ENCODE measurements at places on chromosomes 2 and 18. TPM values are rescaled to one million over a fixed set of nuclear protein-coding genes. Genes with fewer than 3 reads are reported as not detected.
A peak's percentile ranks its signal among the peaks of the same experiment; 100 is the strongest.

- H3K4me3 ChIP-seq: no peak overlapping the region
- H3K4me1 ChIP-seq: peaks cover 39% of the 10 kb centered on the region
- no peak overlapping the region for H3K27ac ChIP-seq
- DNase-seq: no peak
- H3K36me3 ChIP-seq: no peaks in the 10 kb centered on the region
- H3K27me3 ChIP-seq: no peaks in the 10 kb centered on the region
These were observed 160.7 kb downstream of the LDLRAD4 start for GRCh38 chr18:13379062-13379865.

GRCh38 chr2:201208563-201209252, 25.8 kb downstream of the CASP10 start:
- H3K36me3 ChIP-seq: no peaks in the 10 kb centered on the region
- H3K27ac ChIP-seq: no peak overlapping the region
- H3K27me3 ChIP-seq: no peaks in the 10 kb centered on the region
- no peak overlapping the region for H3K4me3 ChIP-seq
- DNase-seq: no peak
- H3K4me1 ChIP-seq: no peaks in the 10 kb centered on the region

GRCh38 chr2:11146076-11146475, 9.2 kb upstream of the SLC66A3 start:
- H3K4me3 ChIP-seq: no peak overlapping the region
- peaks cover 21% of the 10 kb centered on the region for H3K27me3 ChIP-seq
- DNase-seq: no peak
- H3K27ac ChIP-seq: no peak overlapping the region
- H3K36me3 ChIP-seq: no peaks in the 10 kb centered on the region

DNA sequence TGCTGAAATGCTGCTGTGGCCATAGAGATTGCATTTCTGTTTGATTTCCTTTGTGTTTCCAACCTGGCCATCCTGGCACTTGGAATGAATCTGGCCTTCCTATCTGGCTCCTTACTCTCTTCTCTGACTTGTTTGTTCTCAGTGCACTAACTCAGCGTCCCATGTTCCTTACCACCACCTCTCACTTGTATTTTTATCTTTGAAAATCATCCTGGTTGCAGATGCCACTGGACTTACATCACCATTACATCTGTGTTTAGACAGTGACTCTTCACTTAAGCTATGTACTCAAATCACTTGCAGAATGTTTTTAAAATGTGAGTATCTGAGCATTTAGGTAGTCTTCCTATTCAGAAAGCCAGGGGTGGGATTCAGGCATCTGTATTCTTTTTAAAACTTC, 239.5 kb downstream of the WDR7 start:
- DNase-seq: no peak
- H3K36me3 ChIP-seq: peaks cover 2% of the 10 kb centered on the region
- H3K4me3 ChIP-seq: no peak overlapping the region
- H3K27me3 ChIP-seq: no peaks in the 10 kb centered on the region
- H3K27ac ChIP-seq: no peak overlapping the region

Gene VAMP8
- 1.1 TPM for total RNA-seq

- peaks cover 18% of the 10 kb centered on the region for H3K4me1 ChIP-seq
- DNase-seq: no peak
- H3K27ac ChIP-seq: no peak overlapping the region
- no peaks in the 10 kb centered on the region for H3K27me3 ChIP-seq
These were observed 82.4 kb upstream of the PHLPP1 start for GRCh38 chr18:62632788-62633455.

- no peak overlapping the region for H3K4me3 ChIP-seq
- no peak for DNase-seq
- H3K36me3 ChIP-seq: peaks cover 6% of the 10 kb centered on the region
These were observed 23.2 kb upstream of the RNF103 start for GRCh38 chr2:86646865-86647264.

DNA sequence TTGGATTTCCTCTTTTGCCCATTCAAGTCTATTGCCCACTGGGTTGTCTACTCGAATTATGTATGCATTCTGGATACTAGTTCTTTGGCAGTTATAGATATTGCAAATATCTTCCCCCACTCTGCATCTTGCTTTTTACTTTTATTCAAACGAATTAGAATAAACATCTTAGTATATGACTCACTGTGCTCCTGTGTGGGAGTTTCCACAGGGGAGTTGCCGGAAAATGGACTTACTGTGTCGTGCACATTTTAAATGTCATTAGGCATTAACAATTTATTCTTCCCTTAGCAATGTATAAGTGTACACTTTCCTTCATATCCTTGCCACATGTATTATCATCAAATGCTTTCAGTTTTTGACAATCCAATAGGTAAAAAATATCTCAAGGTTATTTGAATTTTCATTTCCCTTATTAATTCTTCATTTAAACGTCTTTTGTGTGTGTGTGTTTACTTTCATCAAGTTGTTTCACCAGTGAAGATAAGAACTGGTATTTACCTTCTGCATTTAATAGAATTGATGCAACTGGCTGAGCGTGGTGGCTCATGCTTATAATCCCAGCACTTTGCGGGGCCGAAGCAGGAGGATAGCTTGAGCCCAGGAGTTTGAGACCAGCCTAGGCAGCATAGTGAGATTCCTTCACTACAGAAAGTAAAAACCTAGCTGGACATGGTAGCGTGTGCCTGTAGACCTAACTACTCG, 4.6 kb upstream of the UGT1A5 start:
- no peak overlapping the region for H3K27ac ChIP-seq
- no peak overlapping the region for H3K4me3 ChIP-seq
- H3K36me3 ChIP-seq: peaks cover 3% of the 10 kb centered on the region
- no peaks in the 10 kb centered on the region for H3K4me1 ChIP-seq

GRCh38 chr2:190697421-190697820, 48.5 kb downstream of the NAB1 start:
- no peaks in the 10 kb centered on the region for H3K27me3 ChIP-seq
- H3K4me3 ChIP-seq: no peak overlapping the region
- H3K36me3 ChIP-seq: peaks cover 4% of the 10 kb centered on the region
- H3K4me1 ChIP-seq: peaks cover 12% of the 10 kb centered on the region

DNA sequence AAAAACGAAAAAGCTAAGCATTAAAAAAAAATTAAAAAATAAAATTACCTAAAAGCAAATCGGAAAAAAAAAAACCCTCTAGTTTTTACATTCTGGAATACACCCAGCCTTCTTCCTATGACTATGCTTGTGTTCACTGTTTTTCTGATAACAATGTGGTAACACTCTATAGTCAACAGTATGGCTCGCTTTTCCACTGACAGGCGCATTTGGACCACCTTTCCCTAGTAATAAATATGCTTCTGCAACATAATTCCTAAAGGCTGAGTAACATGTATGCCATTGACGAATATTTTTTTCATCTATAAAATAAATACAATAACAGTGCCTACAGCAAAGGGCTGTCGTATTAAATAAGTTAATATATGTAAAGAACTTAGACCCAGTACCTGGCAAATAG, 27.9 kb downstream of the NOL10 start:
- H3K36me3 ChIP-seq: no peaks in the 10 kb centered on the region
- no peaks in the 10 kb centered on the region for H3K27me3 ChIP-seq
- no peak for DNase-seq
- no peak overlapping the region for H3K4me3 ChIP-seq
- no peaks in the 10 kb centered on the region for H3K4me1 ChIP-seq
- H3K27ac ChIP-seq: no peak overlapping the region

Gene IFIH1
- total RNA-seq: 0.27 TPM

DNA sequence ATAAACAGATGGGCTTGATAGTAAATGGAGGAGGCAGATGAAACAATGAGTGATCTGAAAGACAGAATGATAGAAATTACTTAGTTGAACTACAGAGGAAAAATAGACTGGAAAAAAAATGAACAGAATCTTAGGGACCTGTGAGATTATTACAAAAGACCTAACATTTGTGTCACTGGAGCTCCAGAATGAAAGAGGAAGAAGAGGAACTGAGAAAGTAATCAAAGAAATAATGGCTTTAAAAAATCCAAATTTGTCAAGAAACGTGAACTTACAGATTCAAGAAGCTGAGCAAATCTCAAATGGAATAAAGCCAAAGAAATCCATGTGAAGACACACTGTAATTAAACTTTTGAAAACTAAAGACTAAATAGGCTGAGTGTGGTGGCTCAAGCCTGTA, 28.3 kb downstream of the EVA1A start:
- no peaks in the 10 kb centered on the region for H3K4me1 ChIP-seq
- DNase-seq: no peak
- H3K27me3 ChIP-seq: no peaks in the 10 kb centered on the region
- no peak overlapping the region for H3K4me3 ChIP-seq

DNA sequence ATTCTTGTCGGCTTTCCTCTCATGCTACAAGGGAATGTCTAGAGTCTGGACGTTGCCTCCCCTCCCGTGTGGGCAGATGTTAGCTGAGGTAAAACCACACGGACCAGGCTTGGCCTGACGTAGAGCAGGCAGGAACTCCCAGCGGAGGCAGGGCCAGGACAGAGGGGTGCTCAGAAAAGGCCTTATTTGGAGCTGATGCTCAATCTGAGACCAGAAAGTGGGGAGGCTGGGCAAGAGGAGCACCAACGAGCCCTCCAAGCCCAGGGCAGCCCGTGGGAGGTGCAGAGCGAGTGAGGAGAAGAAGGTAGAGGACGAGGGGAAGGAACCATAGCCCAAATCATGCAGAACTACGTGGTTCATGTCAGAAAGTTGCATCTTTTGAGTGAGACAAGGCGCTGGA, 9.0 kb downstream of the TEX51 start:
- no peaks in the 10 kb centered on the region for H3K27me3 ChIP-seq
- H3K4me1 ChIP-seq: no peaks in the 10 kb centered on the region
- peaks cover 2% of the 10 kb centered on the region for H3K36me3 ChIP-seq
- no peak overlapping the region for H3K27ac ChIP-seq
- no peak for DNase-seq
- H3K4me3 ChIP-seq: no peak overlapping the region

GRCh38 chr2:38203446-38203810, 127.5 kb upstream of the CYP1B1 start:
- peaks cover 3% of the 10 kb centered on the region for H3K27me3 ChIP-seq
- no peak overlapping the region for H3K27ac ChIP-seq
- no peak overlapping the region for H3K4me3 ChIP-seq
- H3K36me3 ChIP-seq: no peaks in the 10 kb centered on the region
- DNase-seq: no peak
- H3K4me1 ChIP-seq: peaks cover 4% of the 10 kb centered on the region

DNA sequence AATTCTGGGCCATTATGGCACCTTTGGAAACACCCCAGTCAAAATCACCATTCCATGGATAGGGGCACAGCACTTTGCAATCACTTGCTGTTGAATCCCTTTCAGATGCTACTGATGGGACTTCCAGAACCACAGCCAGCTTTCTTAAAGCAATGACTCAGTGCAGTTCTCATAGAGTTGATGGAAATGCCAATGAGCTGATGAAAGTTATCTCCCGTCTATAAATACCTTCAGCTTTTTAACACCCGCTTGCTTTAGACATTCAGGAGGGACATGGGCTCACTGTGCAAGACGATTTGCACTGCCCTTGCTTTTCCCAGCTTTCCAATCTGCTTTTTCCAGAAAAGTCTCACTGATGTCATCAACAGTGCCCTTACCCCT, 66.7 kb upstream of the RPL31 start:
- no peak for DNase-seq
- no peak overlapping the region for H3K27ac ChIP-seq
- H3K27me3 ChIP-seq: no peaks in the 10 kb centered on the region
- no peak overlapping the region for H3K4me3 ChIP-seq
- no peaks in the 10 kb centered on the region for H3K36me3 ChIP-seq
- H3K4me1 ChIP-seq: peaks cover 6% of the 10 kb centered on the region

DNA sequence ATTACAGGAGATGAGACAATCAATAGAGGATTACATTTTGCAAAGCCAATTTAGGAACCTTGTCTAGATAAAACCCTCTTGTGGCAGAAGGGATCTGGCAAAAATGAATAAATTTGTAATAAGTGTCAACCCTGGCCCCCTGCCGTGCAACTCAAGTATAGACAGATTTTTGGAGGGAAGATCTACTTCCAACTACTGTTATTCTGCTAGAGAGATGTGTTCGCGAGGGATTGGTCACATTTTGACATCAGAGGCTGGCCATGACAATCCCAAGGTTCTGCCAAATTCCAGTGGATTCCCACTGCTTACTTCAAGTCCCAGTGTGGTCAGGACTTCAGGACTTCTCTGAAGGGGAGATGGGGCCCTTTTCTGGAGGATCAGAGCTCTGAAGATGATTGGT, 192.6 kb downstream of the SH3RF3 start:
- no peak overlapping the region for H3K27ac ChIP-seq
- H3K27me3 ChIP-seq: no peaks in the 10 kb centered on the region
- H3K4me3 ChIP-seq: no peak overlapping the region
- H3K36me3 ChIP-seq: no peaks in the 10 kb centered on the region
- DNase-seq: no peak
- peaks cover 24% of the 10 kb centered on the region for H3K4me1 ChIP-seq

- no peaks in the 10 kb centered on the region for H3K27me3 ChIP-seq
- peaks cover 6% of the 10 kb centered on the region for H3K4me1 ChIP-seq
- H3K27ac ChIP-seq: no peak overlapping the region
- H3K4me3 ChIP-seq: no peak overlapping the region
These were observed 233.9 kb upstream of the FOSL2 start for GRCh38 chr2:28158791-28159190.

Gene SERPINB11
- not detected for total RNA-seq

GRCh38 chr2:151640087-151640486, 94.2 kb downstream of the NEB start:
- no peaks in the 10 kb centered on the region for H3K4me1 ChIP-seq
- no peak overlapping the region for H3K27ac ChIP-seq
- H3K36me3 ChIP-seq: no peaks in the 10 kb centered on the region
- H3K27me3 ChIP-seq: no peaks in the 10 kb centered on the region
- no peak for DNase-seq

GRCh38 chr2:124315221-124315880, 290.3 kb downstream of the CNTNAP5 start:
- DNase-seq: no peak
- H3K27me3 ChIP-seq: no peaks in the 10 kb centered on the region
- H3K4me1 ChIP-seq: no peaks in the 10 kb centered on the region
- no peak overlapping the region for H3K27ac ChIP-seq
- no peak overlapping the region for H3K4me3 ChIP-seq

GRCh38 chr2:85847051-85847588, 41.7 kb downstream of the ST3GAL5 start:
- H3K4me3 ChIP-seq: no peak overlapping the region
- H3K27me3 ChIP-seq: no peaks in the 10 kb centered on the region
- H3K27ac ChIP-seq: no peak overlapping the region
- no peaks in the 10 kb centered on the region for H3K4me1 ChIP-seq

GRCh38 chr2:61969376-61969775, 63.9 kb downstream of the COMMD1 start:
- DNase-seq: no peak
- H3K36me3 ChIP-seq: no peaks in the 10 kb centered on the region
- H3K4me1 ChIP-seq: peaks cover 8% of the 10 kb centered on the region
- no peak overlapping the region for H3K4me3 ChIP-seq

Gene GALR1
- not detected for total RNA-seq

GRCh38 chr2:98348066-98348561, 1.9 kb downstream of the CNGA3 start:
- peaks cover 93% of the 10 kb centered on the region for H3K27me3 ChIP-seq
- H3K36me3 ChIP-seq: no peaks in the 10 kb centered on the region
- H3K4me3 ChIP-seq: peak overlapping the region; percentile 83
- DNase-seq: peak; percentile 36
- no peak overlapping the region for H3K27ac ChIP-seq

DNA sequence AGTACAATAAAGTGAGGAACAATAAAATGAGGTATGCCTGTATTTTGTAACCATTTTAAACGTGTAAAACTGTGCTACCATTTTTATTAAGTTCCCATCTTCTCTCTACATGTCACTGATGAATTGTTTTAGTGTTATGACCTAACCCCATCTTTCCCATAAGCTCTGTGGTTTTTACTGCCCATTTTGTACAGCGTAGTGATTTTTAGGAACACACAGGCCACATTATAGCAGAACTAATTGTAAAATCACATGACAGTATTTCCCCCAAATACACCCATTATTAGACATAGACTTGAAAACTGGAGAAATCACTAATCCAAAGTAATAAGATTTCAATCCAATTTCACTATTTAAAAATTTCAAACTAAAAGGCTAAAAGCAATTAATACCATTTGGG, 130.7 kb downstream of the TMEM247 start:
- DNase-seq: no peak
- no peak overlapping the region for H3K27ac ChIP-seq
- H3K4me3 ChIP-seq: no peak overlapping the region
- H3K27me3 ChIP-seq: no peaks in the 10 kb centered on the region

All from neural crest cell (in vitro differentiated cells).